ENCODE measurements at places on chromosomes 7 and 10.

GRCh38 chr10:84254552-84255478 is 10.0 kb downstream of the RGR start:
- DNase-seq: no peak

- no peak for DNase-seq
Measured at GRCh38 chr10:65294329-65294728, 1631.5 kb upstream of the LRRTM3 start.

DNA sequence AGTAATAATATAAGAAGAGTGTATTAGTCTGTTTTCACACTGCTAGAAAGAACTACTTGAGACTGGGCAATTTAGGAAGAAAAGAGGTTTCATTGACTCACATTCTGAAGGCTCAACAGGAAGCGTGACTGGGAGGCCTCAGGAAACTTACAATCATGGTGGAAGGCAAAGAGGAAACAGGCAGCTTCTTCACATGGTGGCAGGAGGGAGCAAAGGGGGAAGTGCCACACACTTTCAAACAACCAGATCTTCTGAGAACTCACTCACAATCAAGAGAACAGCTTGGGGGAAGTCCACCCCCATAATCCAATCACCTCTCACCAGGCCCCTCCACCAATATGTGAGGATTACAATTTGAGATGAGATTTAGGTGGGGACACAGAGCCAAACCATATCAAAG is 212.5 kb upstream of the HDAC9 start:
- no peak for DNase-seq

DNA sequence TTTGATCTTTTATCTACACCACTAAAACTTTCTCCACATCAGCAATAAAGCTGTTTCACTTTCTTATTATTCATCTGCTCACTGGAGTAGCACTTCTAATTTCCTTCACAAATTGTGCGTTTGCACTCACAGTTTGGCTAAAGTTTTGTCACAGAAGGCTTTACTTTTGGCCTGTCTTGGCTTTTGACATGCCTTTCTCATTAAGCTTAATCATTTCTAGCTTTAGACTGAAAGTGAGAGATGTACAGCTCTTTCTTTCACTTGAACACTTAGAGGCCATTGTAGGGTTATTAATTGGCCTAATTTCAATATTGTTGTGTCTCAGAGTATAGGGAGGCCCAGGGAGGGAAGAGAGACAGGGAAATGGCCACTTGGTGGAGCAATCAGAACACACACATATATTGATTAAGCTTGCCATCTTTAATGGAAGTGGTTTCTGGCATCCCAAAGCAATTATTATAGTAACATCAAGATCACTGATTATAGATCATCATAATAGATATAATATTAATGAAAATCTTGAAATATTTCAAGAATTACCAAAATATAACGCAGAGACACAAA is 512.5 kb downstream of the ETV1 start:
- no peak for DNase-seq

- DNase-seq: no peak
Measured at GRCh38 chr7:6259257-6259656, 13.2 kb downstream of the CYTH3 start.

GRCh38 chr10:110966146-110966545 is 46.7 kb downstream of the SHOC2 start:
- no peak for DNase-seq

DNA sequence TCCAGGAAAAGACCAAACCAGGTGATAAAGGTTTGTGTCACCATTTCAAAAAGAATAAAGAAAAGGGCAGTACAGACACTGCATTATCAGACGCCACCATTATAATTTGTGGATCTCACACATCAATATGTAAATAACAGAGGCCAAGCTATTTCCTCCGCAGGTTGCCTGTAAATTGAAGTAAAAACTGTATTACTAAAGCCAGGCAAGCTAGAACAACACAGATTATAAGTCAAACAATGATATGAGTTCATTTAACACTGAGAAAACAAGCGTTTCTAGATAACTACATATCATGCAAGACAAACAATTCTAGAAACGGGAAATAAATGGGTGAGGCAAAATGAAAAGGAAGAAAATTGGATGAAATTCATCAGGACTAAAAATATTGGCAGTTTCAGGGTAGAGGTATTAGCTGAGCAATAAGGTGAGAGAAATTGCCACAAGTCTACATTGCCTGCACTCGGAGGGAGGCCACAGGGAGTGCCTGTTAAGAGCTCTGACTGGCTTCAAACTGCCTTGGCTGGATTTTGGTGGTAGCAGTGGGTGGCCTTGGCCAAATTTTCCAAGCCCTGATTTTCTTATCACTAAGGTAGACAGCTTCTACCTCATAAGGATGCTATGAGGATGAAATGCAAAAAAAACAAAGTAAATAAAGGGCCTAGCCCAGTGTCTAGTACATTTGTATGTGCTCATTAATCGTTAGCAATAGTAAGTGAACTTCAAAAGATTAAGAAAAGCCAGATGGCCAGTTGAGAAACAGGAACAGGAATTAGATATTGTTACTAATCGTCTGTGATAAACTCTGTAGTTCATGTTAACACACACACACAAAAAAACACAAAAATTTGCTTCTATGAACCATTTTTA is 240.0 kb upstream of the NFE2L3 start:
- no peak for DNase-seq

DNA sequence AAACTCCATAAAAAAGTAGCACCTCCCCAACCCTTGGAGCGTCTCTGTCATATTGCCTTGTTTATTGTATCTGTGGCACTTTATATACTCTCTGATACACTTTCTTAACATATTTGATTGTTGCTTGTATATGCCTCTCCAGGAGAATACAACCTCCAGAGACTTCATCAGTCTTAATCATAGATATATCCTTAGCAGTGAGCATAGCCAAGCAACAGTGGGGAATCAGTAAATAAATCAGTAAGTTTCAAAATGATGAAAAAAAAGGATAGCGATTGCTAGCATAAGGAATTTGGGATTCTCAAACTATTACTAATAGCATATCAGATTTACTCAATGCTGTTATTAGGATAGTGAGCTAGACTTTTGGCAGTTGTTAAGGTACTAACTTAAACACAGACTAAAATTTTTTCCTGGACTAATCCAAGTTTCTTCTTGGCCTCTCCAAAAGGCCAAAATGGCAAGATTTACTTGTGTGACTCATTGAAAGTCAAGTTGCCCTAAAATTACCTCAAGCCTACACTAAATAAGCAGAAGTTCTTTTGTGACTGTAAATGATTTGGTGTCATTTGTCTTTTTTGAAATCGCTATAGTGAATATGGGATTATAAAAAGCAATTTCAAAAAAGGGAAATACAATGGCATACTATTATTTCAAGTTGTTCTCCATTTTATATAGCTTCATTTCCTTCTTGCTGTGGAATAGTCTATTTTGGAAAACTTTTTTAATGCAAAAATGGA is 177.9 kb downstream of the CHN2 start:
- DNase-seq: no peak
